ENCODE measurements at places on chromosomes 5 and 9.

DNA sequence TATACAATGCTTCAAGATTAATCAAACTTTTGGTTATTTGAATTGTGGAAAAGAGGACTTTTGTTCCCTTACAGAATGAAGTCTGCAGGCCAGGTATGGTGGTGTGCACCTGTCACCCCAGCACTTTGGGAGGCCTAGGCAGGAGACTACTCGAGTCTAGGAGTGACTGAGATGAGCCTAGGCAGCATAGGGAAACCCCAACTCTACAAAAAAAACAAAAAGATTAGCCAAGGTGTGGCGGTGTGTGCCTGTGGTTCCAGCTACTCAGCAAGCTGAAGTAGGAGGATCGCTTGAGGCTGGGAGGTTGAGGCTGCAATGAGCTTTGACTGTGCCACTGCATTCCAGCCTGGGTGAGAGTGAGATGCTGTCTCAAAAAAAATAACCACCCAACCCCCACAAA is 9.3 kb downstream of the CCNH start:
- DNase-seq, result no peak

GRCh38 chr9:133935328-133936005 is 56.7 kb downstream of the VAV2 start:
- DNase-seq, result no peak

DNA sequence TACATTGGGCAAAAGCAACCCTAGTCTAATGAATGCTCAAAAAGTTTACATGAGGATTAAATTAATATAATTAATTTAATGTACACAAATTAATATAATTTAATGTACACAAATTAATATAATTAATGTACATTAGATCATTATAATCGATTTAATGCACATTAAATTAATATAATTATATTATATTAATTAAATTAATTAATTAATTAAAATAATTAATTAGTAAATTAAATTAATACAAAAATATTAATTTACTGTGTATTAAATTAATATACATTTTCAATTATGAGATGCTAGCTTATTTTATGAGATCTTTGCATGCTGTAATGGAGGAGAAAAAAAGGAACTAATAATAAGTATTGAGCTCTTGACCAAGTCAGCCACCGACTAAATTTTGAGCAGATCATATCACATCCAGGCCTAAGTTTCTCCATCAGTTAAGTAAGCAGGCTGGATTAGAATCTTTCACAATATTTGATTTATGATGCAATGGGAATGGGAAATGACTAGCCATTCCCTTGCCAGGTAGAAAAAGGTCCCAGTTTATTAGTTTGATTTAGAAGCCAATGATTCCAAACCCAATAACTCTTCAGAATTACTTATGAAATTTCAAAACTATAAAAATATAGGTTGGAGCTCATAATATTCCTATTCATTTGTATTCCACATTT is 533.4 kb upstream of the GRIA1 start:
- no peak for DNase-seq

- no peak for DNase-seq
Measured at GRCh38 chr5:132753135-132753987, 6.1 kb downstream of the CCNI2 start.

DNA sequence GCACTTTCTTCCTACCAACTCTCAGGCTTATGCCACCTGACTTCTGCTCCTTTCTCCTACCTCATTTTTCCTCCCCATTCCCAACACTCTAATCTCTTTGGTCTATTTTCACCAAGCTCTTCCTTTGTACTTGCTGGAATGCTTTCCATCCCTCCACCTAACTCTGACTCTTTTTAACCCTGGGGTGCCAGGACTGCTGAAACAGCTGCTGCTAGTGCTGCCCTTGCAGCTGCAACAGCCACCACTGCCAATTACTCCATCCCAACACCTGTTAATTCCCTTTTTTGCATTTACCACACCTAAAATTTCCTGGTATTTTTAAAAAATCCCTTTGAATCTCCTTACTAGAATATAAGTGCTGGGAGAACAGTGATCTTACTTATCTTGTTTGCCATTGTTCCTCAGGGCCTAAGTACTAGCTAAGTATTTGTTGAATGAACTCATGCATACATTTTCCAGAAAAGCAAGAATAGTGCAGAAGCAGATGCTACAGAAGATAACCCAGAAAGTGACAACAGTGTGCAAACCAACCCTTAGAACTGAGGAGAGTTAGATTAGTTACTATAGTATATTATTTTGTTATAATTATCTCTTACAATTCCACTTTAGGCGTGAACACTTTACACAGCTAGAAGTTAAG is 11.5 kb downstream of the NADK2 start:
- no peak for DNase-seq

DNA sequence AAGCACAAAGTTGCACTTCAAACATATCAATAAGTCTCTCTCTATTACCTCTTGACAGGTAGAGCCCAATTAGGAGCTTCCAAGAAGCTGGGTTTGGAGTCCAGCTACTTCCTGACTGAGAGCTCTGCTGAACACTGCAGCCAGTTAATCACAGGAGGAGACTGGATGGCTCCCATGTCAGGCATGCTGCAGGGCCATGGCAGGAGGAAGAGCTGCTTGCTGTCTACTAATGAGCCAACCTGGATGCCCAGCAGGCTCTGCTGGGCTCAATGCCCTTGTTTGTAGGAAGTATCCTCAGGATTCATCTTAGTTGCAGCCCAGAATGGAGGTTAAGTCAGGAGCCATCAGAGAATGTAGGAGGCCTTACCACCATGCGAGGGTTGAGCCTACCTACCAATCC is 91.9 kb downstream of the TMEM215 start:
- DNase-seq, result no peak

DNA sequence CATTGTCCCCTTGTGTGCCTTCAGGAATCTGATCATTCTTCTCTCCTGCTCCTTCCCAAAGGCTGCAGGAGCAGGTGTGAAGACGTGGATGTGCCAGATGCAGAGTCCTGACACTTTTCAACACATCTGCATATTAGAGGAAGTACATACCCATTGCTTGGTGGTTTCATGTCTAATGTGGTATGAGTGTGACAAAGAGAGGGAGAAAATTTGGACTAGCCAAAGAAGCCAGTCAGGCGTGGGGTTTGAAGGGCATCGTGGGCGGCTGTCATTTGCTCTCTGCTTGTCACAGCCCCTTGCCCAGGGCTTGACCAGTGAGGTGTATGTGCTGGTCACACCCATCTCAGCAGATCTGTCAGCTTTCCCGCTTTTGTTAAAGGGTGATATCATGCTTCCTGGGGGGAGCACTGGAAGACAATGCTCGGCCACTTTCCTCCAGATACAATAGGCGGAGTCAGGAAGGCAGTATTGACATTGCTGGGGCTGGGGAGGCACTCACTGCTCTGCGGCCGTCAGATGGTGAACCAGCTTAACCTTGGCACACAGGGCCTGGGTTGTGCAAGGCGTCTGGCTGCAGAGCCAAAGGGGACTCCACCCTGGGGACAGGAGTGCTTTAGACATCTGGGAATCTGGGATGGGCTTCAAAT is 8.6 kb downstream of the TEK start:
- DNase-seq, result no peak

- DNase-seq, result no peak
Measured at GRCh38 chr5:174177531-174177930, 132.0 kb downstream of the NSG2 start.

GRCh38 chr9:90864779-90865178 is 63.2 kb downstream of the SYK start:
- no peak for DNase-seq

- no peak for DNase-seq
Measured at GRCh38 chr9:116165912-116166311, 12.3 kb downstream of the PAPPA start.

DNA sequence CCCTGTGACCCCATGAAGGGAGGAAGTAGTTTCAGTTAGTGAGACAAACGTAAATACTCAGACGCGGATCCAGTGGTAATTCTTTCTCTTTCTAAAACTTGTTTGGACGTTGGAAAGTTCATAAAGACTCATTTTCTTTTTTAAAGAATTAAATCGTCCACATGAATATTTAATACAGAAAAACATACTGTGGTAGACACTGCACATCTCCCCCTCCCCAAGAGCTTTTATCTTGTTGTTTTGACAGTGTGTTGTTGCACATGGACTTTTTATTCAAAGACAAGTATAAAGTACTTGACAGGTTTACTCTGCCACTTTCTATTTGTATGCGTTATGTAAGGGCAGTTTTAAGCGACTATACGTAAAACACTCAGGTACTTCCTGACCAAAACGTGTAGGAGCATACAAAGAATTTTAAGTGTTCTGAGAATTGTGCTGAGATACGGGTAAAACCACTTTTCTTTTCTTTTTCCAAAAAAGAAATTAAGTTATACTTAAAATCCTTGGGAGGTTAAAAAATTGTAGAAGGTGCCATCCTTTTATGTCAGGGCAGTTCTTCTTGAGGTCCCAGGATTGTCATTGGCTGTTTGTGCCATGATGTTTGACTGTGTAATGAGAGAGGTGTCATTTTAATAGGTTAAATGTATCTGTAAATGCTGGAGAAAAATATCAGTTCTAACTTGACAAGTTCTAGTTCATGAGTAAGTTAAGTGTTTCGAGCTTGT is 1.3 kb downstream of the NIPBL start:
- no peak for DNase-seq

DNA sequence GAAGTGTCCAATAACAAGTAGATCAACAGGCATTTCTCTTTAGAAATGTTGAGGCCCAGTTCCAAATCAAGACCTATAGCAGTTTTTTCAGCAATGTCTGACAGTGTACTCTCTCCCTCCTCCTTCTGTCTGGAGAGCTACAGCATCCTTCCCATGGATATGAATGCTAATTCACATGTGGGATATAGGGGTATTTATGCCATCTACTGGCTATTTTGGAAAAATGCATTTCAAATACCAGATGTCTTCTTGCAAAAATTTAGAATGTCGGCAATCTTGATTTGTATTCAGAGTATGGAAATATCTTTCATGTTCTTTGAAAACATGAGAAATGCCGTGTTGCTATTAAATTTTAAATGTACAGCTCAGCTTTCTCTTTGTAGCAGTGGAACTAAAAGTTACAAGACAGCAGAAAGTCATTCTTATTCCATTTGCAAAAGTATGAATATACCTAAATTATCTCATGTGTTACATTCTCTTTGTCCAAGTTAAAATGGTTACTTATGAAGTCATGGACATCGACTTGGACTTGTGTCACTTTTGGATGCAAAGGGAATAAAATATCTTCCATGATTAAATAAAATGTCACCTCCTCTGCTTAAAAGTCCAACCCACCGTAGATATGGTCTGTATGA is 647.8 kb downstream of the TAF11L14 start:
- no peak for DNase-seq

DNA sequence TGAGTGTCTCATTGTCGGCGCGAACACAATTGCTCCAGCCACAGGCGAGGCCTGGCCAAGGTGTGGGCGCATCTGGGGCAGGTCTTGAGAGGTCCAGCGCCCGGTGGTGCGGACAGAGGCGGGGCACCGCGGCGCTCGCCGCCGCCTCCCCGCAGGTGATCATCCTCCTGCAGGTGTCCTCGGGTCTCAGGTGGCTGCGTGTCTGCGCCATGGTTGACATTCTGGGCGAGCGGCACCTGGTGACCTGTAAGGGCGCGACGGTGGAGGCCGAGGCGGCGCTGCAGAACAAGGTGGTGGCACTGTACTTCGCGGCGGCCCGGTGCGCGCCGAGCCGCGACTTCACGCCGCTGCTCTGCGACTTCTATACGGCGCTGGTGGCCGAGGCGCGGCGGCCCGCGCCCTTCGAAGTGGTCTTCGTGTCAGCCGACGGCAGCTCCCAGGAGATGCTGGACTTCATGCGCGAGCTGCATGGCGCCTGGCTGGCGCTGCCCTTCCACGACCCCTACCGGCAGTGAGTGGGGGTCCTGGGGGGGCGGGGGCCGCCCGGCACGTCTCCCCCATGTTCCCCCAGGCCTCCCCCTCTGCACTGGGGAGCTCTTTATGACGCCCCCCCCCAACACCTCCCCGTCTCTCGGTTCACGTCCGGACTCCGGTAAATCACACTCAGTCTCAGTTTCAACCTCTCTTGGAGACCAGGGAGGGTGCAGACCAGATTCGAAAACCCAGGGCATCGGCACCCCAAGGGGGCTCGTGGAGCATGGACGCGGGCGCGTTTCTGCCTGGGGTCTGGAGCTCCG is 446 bp downstream of the NXNL2 start:
- DNase-seq, result peak; percentile 26

GRCh38 chr5:1162751-1163150 is 38.6 kb upstream of the SLC6A19 start:
- DNase-seq, result no peak

DNA sequence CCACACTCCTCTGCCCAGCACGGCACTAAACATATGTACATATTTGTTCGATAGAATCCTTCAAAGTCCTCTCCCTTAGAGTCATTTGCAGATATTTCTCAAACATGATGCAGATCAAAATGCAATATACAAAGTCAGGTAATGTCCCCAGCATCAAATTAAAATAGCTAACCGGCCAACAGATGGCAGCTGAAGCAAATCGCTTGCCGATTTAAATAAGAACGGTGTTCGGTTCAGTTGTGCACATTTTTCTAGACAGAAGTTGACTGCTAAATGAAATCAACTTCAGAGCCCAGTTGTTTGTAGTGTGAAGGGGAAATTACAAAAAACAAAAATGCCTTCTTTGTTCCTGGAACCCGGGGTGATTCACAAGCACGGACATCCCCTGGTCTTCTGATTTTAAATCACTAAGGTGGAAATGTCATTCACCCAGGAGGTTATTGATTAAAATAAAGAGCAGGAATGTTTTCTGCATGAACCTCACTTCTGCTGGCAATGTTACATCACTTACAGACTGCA is 219.2 kb downstream of the EBF1 start:
- DNase-seq, result peak; percentile 41

DNA sequence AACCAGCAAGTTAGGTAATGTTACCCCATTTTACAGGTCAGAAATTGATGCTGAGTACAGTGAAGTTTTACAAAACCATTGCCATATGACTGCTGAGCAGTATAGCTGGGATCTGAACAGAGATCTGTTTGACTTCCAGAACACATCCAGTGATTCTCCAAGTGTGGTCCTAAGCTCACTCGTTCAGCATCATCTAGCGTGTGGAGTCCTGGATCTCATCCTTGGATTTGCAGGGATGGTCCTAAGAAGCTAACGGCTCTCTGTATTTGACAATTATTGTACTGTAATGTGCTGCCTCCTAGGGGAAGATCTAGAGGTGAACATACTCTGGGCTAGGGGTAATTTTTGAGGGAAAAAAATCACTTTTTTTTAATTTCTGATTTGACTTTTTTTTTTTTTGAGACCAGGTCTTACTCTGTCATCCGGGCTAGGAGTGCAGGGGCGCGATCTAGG is 1.4 kb downstream of the SLC26A2 start:
- peak; percentile 6 for DNase-seq

- DNase-seq, result no peak
Measured at GRCh38 chr5:80667384-80667783, 12.6 kb upstream of the DHFR start.

Measured in GM06990 (cell line).